ENCODE measurements at places on chromosomes 11 and 22.
A peak's percentile ranks its signal among the peaks of the same experiment; 100 is the strongest.

- H3K4me3 ChIP-seq: no peak overlapping the region
- H3K4me1 ChIP-seq: no peaks in the 10 kb centered on the region
- H3K27me3 ChIP-seq: peaks cover 72% of the 10 kb centered on the region
- H3K27ac ChIP-seq: no peak overlapping the region
These were observed 2.4 kb downstream of the TPBGL start for GRCh38 chr11:75242722-75243600.

DNA sequence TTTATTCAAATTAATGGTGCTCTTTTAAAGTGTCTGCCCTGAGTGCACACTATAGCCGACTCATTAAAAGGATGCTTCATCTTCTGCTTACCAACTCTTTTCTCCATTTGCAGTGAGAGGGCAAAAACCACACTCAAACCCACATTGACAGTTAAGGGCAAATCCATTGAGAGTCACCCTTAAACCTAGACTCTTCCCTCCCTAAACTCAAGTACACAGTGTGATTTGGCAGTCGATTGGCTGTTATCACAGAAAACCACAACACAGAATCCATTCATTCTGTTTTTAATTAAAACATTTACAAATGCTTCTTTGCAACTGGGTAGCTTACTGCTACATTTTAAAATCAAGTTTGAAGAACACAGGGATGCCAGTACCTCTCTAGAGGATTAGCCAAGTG, 120.0 kb downstream of the CADM1 start:
- no peak overlapping the region for H3K27ac ChIP-seq
- no peak for ATAC-seq
- no peaks in the 10 kb centered on the region for H3K36me3 ChIP-seq

DNA sequence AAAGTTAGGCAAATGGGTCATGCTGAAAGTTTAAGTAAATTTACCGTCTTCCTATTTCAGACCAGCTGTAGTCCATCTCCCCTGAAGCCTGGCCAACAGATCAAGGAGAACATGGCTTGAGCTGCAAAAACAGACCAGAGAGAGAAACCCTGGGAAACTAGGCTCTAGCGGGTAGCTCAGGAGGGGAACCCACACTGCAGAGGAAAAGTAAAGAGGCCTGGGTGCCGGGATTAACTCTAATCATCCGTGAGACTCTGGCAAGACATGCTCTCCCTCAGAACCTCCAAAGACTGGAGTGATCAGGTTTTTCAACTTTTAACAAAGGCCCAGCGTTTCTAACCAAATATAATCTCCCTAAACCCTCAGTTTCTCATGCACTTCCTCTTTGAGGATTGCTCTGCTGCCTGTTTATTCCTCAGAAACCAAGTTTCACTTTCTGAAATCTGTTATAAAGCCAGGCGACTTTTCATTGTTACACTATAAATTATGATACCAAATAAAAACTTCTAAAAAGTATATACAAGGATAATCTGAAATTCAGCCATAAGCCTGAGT, 67.5 kb downstream of the GAB2 start:
- H3K27me3 ChIP-seq: no peaks in the 10 kb centered on the region
- peak overlapping the region; percentile 24 for H3K4me3 ChIP-seq
- H3K36me3 ChIP-seq: no peaks in the 10 kb centered on the region

DNA sequence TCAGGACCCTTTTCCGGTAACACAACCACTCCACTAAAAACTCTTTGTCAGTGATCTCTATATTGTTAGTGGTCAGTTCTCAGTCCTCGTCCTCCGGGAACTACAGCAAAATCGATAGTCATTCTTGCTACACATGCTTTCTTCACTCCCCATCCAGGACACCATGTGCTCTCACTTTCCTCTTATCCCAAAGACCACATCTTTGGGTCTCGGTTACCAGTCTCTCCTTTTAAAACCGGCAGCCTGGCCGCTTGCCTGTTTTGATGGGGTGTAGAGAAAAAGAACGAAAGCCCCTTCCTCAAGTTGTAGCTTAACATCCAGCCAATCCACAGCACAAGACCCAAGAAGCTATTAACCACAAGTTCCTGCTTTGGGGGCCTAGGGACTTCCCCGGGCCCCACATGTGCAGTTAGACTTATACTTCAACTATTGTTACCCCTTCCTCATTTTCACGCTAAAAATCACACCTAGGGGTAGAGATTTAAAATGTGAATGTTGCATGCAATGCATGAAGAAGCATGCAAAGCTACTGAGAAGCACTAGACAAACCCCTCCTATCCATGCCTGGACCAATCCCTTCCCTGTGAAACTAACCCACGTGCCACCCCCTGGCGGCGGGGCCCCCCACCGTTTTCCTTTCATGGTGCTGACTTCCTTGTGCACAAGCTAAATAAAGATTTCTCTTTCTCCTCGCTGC, 1.5 kb upstream of the TOLLIP start:
- H3K27ac ChIP-seq: no peak overlapping the region
- no peaks in the 10 kb centered on the region for H3K27me3 ChIP-seq
- H3K4me3 ChIP-seq: peak overlapping the region; percentile 85

GRCh38 chr11:6692128-6692527, 9.0 kb upstream of the MRPL17 start:
- H3K4me3 ChIP-seq: no peak overlapping the region
- no peak overlapping the region for H3K27ac ChIP-seq
- H3K4me1 ChIP-seq: peaks cover 20% of the 10 kb centered on the region
- ATAC-seq: no peak
- no peaks in the 10 kb centered on the region for H3K27me3 ChIP-seq
- no peaks in the 10 kb centered on the region for H3K36me3 ChIP-seq

- no peaks in the 10 kb centered on the region for H3K4me1 ChIP-seq
These were observed 18.2 kb upstream of the PSMA1 start for GRCh38 chr11:14538271-14538925.

DNA sequence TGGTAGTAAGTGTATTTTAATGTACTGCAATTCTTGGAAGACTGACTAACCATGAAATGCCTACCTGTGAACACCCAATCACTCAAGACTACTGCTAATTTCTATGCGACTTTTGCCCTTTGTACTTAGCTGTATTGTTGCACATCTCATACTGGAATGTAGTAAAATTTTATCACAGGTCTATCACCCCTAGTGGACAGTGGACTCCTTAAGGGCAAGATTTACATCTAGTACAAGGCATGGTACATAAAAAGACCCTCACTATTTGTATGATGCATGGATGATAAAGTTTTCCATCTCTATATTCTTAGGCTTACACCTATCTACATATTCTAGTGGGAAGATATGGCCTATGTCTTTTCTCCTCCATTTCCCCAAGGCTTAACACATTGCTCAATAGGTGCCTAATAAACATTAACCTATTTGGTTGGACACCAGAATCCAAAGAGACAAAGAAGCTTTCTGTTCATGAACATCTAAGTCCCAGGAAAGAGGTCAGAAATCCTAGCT, 26.1 kb downstream of the SERGEF start:
- peak overlapping the region; percentile 72 for H3K27ac ChIP-seq
- peaks cover 34% of the 10 kb centered on the region for H3K36me3 ChIP-seq
- no peak overlapping the region for H3K4me3 ChIP-seq

GRCh38 chr11:68692115-68692514, 7.8 kb downstream of the GAL start:
- no peak for ATAC-seq
- H3K4me1 ChIP-seq: no peaks in the 10 kb centered on the region
- H3K27me3 ChIP-seq: peaks cover 49% of the 10 kb centered on the region
- no peaks in the 10 kb centered on the region for H3K36me3 ChIP-seq

- peaks cover 7% of the 10 kb centered on the region for H3K4me1 ChIP-seq
- peak; percentile 15 for ATAC-seq
- H3K27me3 ChIP-seq: no peaks in the 10 kb centered on the region
- no peaks in the 10 kb centered on the region for H3K36me3 ChIP-seq
- H3K4me3 ChIP-seq: no peak overlapping the region
These were observed 32.1 kb upstream of the ABCC8 start for GRCh38 chr11:17508791-17509190.

DNA sequence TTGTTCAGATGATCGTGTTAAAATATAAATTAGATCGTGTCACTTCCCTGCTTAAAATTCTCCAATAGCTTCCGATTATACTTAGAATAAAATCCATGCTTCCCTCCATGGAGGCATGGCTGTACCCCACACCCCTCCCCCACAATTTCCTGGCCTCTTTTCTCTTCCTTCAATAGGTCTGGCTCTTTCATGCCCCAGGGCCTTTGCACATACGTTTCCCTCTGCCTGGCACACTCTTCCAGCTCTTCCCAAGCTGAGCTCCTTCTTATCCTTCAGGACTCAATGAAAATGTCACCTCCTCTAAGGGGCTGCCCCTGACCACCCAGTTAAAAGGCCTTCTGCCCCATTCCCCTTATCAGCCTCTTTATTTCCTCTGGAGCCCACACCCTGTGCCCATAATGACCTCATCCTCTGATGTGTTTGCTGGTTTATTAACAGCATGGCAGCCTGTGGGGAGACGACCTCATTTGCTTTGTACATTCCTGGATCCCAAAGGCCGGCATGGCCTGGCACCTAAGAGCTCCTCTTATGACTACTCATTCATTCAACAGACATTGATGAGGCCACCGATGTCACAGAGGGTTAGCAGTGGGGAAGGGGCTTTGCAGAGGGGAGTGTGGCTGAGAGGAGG, 9.0 kb upstream of the FLRT1 start:
- H3K4me3 ChIP-seq: no peak overlapping the region
- no peak for ATAC-seq
- H3K4me1 ChIP-seq: no peaks in the 10 kb centered on the region
- no peaks in the 10 kb centered on the region for H3K36me3 ChIP-seq
- peaks cover 21% of the 10 kb centered on the region for H3K27me3 ChIP-seq

DNA sequence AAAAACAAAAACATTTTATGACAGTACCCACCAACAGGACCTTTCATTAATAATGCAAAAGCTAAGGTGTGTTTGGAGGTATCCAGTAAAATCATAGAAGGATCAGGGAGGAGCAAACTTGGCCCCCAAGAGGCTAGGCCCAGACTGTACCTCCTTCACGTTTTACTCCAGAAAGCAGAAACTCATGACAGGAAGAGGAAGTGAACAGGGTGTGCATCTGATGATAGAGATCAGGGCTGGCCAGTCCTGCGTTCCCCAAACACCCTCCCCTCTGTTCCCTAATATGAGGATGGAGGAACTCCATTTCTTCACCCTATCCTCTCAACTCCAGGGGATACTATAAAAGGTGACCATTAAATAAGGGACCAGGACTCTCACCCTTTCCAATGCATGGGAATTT, 10.2 kb upstream of the MS4A12 start:
- no peaks in the 10 kb centered on the region for H3K27me3 ChIP-seq
- no peak for ATAC-seq
- H3K27ac ChIP-seq: no peak overlapping the region
- no peaks in the 10 kb centered on the region for H3K4me1 ChIP-seq
- no peak overlapping the region for H3K4me3 ChIP-seq

DNA sequence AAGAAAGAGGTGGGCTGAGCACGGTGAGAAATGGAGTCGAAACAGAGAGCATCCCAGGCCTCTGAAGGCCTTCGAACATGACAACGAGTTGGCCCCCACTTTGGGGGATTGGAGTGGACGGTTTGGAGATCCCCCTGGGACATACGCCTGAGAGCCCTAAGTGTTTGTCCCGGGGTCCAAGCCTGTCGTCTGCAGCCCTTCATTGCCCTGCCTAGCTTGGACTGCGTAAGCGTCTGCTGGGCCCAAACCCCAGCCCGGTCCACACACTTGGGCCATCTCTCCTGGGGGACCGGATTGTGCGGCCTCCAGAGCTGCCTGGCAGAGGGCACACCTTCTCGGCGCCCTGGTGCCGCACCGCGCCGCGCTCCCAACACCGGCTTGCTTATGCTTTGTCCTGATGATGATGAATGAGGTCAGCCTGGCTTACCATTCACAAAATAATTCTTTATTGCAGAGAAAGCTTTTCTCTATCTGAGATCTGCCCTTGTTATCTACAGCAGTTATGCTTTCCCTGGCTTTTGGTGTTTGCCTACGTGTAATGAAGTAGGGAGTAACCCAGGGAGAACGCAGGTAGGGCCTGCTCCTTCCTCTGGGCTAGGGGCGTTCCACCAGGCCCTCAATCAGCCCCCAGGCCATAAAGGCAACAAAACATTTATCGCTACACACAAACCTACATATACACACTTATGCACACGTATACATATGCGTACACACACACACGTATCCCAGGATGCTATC, 85.9 kb upstream of the PPARA start:
- H3K4me3 ChIP-seq: peak overlapping the region; percentile 34
- H3K27ac ChIP-seq: peak overlapping the region; percentile 100
- H3K36me3 ChIP-seq: no peaks in the 10 kb centered on the region
- peak; percentile 5 for ATAC-seq
- H3K27me3 ChIP-seq: no peaks in the 10 kb centered on the region
- H3K4me1 ChIP-seq: peaks cover 66% of the 10 kb centered on the region

- no peaks in the 10 kb centered on the region for H3K36me3 ChIP-seq
- H3K4me1 ChIP-seq: no peaks in the 10 kb centered on the region
- no peak overlapping the region for H3K27ac ChIP-seq
- ATAC-seq: no peak
- no peak overlapping the region for H3K4me3 ChIP-seq
These were observed 205.9 kb downstream of the HIPK3 start for GRCh38 chr11:33463059-33463458.

DNA sequence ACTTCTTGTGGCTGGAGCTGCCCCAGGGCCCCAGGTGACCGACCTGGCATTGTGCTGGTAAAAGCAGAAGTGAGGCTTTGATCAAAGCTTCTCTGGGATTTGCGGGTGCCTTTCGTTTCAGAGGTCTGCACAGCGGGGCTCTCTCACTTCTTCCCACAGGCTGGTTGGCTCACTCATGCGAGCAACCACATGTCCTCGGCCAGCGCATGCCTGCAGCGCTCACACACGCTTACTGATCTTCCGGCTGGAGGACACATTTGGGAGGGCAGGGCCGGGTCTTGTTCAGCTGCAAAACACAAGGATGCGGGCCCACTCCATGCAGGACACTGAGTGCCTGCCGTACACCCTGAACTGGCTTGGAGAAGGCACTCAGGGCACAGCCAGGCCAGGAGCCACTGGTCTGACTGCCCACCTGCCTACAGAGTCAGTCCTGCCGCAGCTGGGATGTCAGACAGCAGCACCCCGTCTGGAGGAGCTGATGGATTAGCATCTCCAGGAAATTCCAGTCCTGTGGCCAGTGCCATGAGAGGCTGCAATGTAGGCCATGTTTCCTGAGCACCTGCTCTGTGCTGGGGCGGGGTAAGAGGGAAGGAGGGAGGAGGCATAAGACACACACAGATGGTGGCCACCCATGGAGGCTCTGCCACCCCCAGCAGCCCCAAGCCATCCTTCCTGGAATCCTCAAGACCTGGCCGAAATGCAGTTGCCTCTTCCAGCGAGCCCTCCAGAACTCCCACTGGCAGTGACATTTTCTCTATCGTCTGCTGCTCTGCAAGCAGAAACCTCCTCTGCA, 1383.2 kb downstream of the BRD1 start:
- H3K4me1 ChIP-seq: no peaks in the 10 kb centered on the region
- no peak for ATAC-seq
- H3K27ac ChIP-seq: no peak overlapping the region
- H3K36me3 ChIP-seq: no peaks in the 10 kb centered on the region

DNA sequence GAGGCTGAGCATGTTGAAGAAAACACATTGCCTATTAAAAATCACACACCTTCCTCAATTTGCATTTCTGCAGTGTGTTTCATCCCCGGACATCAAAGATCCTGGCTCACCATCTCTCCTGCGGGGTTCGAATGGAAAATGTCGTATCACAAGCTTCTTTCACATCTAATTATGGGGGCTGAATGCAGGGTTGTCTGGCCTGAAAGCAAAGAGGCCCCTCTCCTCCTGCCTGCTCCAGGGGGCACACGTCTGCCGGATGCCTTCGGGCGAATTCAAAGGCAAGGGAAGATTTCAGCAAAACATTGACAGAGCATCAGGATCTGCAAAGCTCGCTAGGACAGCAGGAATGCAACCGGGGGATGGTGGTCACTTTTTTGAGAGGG, 1447.7 kb downstream of the TBC1D22A start:
- no peak for ATAC-seq
- H3K27ac ChIP-seq: no peak overlapping the region
- H3K27me3 ChIP-seq: peaks cover 58% of the 10 kb centered on the region
- no peaks in the 10 kb centered on the region for H3K36me3 ChIP-seq

GRCh38 chr11:34160049-34160721, 54.8 kb downstream of the NAT10 start:
- H3K36me3 ChIP-seq: no peaks in the 10 kb centered on the region
- no peak for ATAC-seq
- no peak overlapping the region for H3K27ac ChIP-seq
- no peak overlapping the region for H3K4me3 ChIP-seq
